ENCODE measurements at places on chromosomes 13 and 19. TPM values are rescaled to one million over a fixed set of nuclear protein-coding genes. Genes with fewer than 3 reads are reported as not detected.
A peak's percentile ranks its signal among the peaks of the same experiment; 100 is the strongest.

DNA sequence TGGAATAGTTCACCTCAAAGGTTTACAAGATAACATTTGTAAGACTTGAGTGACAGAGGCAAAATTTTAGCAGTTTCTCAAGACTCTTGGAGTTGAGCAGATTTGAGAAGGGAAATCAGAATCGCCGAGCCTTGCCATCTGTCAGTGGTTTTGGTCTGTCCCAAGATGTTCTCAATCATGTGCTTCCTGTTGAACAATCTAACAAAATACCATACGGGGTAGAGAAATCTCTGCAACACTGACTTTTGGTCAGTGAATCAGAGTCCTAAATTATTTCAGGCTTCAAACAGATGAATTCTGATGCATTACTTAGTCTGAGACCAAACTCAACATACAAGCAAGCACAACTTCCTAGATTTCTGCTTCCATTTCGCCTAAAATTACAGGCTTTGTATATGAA lies 3.8 kb downstream of the KCTD12 start:
- no peak for DNase-seq

- no peak for DNase-seq
Observed at GRCh38 chr19:34484328-34484727, 2.8 kb downstream of the WTIP start.

DNA sequence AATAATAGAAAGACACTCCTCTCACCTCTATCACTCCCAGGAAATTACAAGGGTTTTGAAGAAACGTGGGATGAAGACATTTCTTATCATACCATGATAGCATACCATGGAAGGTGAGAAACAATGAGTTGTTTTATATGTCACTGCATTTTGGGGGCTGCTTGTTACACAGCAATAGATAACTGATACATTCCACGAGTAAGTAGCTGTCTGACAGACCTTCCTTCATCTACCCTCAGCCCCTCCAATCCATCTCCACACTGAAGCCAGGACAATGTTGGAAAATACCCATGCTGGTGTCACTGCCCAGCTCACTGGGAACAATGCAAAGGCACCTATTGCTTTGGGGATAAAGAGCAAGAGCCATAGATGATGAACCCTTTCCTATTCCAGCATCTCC lies 68.9 kb upstream of the USP29 start:
- no peak for DNase-seq

- DNase-seq, result no peak
Observed at GRCh38 chr13:80742033-80742432, 401.1 kb upstream of the SPRY2 start.

GRCh38 chr19:9431475-9431874 lies 3.9 kb downstream of the ZNF266 start:
- peak; percentile 57 for DNase-seq

- peak; percentile 46 for DNase-seq
Observed at GRCh38 chr13:39676315-39676876, 20.9 kb downstream of the COG6 start.

- DNase-seq, result peak; percentile 58
Observed at GRCh38 chr19:1213391-1214286, 8.1 kb downstream of the STK11 start.

DNA sequence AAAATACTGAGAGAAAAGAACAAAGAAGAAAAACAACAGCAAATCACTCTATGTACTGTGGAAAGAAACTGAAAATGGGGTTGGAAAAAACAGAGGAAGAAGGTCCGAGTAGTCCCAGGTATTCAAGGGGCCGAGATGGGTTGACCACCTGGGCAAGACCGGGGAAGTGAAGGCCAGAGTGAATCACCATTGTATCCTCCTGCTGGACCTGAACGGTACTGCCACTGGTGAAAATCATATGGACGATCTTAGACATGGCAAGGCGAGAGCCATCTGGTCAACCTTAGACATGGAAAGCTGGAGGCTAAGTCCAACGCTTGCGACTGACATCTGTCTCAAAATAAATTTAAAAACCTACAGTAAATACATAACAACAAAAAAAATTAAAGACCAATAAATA lies 44.4 kb upstream of the ZNF91 start:
- DNase-seq, result no peak

DNA sequence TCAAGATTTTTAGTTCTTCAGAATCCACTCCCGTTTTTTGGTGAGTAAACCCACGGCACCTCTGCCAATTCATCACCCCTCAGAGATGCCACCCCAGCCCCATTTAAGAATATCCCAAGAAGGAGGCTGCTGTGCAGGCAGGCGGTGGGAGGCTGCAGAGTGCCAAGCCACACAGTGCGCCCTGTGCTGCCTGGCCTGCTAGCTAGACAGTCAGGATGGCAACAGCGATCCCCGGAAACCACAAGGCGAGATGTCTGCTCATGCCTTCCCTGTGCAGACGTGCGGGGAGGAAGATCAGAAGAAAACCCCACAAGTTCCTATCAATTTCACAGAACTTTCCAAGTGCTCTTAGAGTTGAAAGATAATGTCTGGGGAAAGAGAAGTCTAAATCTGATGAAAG lies 64.8 kb upstream of the GPR183 start:
- DNase-seq, result peak; percentile 65

ZNF534 gene
- not detected for total RNA-seq

AP1M2 gene
- total RNA-seq, result not detected

ERICH6B gene
- total RNA-seq, result not detected

DAZAP1 gene
- total RNA-seq, result 270 TPM

RASL11A gene
- total RNA-seq, result 0.52 TPM

RAB4B gene
- 50.2 TPM for total RNA-seq

DIRAS1 gene
- not detected for total RNA-seq
